ENCODE measurements at places on chromosomes 2 and 18.
A peak's percentile ranks its signal among the peaks of the same experiment; 100 is the strongest.

DNA sequence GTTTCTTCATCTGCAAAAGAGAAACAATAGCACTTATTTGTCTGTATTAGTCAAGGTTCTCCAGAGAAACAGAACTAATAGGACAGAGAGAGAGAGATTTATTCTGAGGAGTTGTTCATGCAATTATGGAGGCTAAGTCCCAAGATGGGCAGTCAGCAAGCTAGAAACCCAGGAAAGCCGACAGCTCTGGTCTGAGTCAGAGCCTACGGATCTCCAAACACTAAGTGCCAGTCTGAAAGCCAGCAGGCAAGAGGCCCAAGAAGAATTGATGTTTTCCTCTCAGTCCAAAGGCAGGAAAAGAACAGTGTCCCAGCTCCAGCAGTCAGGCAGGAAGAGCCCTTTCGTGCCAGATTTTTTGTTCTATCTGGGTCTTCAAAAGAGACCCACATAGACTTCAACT, 36.5 kb upstream of the SLC66A3 start:
- DNase-seq: no peak

DNA sequence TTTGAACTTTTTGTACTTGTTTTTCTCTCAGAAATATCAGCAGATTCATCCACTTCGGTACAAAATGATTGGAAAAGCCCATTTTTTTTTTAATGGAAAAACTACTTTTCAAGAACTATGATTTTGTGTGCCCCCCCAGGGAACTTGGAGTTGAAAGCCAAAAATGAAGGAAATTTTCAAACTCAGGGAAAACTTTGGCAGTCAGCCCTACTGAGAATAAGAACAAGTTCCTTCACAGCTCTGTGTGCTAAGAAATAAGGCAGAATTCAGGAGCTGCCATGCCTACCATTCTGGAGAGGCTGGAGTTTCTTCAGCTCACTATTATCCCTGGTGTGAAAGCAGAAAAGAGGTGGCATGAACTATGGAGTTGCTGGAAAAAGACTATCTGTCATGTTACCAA, 226.0 kb upstream of the SLC35G4 start:
- DNase-seq: no peak

- no peak for DNase-seq
Observed at GRCh38 chr2:34738691-34739090, 1139.6 kb upstream of the FAM98A start.

GRCh38 chr2:172311921-172312345, 115.5 kb upstream of the ITGA6 start:
- DNase-seq: no peak

- no peak for DNase-seq
Observed at GRCh38 chr18:79705272-79705671, 25.7 kb downstream of the CTDP1 start.

DNA sequence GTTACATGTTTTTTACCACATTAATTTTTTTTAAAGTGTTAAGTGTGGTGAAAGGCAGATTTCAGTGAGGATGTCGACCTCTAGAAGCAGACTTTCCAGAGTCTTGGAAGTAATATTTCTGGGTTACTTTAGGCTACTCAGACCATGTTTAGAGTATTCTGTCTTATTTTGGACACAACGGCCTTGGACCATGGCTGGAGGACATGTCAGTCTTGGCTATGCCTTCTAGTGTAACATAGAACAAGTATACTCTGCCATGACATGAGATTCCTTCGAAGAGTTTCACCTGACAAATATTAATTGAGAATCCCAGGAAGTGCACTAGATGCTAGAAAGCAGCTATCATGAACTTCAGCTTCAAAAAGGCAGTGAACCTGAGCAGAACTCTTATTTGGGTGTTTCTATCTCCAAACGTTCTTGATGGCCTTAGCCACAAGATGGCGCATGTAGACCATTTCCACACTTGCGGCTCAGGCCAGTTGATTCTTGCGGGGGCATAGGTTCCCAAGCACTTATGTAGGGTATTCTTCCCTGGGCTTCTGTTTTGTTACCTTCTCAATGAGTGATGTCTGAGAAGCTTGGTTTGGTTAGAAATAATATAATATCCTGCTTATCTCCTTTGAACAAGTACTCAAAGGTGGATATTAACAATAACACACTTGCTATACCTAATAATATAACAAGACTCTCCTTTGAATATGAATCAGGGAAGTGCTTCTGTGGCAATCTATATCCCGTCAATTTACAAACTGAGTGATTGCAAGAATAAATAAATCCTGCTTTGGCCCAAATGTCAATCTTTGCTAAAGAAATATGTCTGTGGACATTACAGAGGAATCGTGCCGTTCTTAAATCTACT, 62.0 kb downstream of the CACNB4 start:
- DNase-seq: peak; percentile 39

DNA sequence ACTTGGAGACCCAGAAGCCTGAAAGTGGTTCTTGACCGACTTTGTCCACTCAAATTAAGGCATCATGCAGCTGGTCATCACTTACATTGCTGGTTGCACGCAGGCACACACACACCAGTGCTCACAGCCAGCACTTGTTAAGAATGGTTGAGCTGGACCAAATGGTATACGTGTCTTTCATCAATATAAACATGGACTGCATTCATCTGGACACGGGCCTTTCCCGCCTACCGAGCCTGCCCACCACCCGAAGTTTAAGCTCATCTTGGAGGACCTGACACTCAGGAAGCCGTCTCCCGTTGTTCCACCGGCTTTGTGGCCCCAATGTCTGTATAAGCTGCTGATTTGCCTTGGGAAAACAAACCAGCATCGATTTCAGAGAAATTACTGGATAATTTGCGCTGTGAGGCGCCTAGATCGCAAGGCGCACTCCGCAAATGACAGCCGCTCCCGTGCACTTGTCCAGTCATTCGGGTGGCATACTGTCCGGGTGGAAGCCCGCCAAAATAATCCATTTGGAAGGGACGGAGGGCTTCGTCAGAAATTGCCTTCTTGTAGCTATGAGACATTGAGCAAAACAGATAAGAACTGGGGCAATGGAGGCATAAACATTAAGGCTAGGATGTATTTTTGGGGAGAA, 40.1 kb upstream of the AKAIN1 start:
- peak; percentile 3 for DNase-seq

GRCh38 chr2:223762853-223763252, 74.5 kb downstream of the AP1S3 start:
- no peak for DNase-seq

- no peak for DNase-seq
Observed at GRCh38 chr2:10777111-10777841, 35.3 kb downstream of the PDIA6 start.

DNA sequence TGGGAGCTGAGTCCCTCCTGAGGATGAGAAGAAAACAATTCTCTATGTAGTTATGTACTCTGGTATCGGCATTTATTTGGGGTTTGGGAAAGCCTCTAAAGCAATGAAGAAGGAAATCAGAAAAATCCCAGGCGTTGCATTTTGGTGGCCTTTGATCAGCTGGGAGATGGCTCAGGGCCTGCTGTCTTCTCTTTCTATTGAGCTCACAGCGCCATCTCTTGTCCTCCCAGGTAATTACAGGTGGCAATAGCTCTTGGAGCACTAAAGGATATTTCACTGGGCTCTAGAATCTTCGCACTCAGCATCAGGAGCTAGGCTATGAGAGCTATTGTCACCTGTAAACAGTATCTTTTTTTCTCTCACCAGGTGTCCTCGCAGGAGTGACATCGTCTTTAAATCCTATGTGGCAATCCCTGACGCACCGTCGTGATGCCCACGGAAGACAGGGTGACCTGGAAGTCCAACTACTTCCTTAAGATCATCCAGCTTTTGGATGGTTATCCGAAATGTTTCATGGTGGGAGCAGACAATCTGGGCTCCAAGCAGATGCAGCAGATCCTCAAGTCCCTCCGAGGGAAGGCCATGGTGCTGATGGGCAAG, 76.1 kb upstream of the PMAIP1 start:
- no peak for DNase-seq

- DNase-seq: no peak
Observed at GRCh38 chr18:11886577-11887110, 21.5 kb downstream of the MPPE1 start.

DNA sequence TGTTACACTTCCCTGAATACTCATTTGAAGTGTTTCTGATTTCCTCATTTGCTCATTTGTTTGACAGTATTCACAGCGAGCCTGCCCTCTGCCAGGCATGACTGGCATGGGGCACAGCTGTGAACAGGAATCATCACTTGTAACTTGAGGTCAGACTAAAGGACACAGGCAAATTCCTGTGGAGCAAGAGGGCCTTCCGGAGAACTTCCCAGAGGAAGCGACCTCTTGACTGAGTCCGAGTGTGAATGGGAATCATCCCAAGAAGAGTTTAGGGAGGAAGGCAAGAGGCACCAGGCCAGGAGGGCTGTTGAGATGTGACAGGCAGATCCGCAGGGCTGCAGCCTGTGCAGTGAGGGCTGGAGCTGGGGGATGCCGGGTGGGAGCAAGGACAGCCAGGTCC, 45.4 kb downstream of the LIMS1 start:
- no peak for DNase-seq

- no peak for DNase-seq
Observed at GRCh38 chr2:128664499-128664971, 345.9 kb upstream of the HS6ST1 start.

- DNase-seq: no peak
Observed at GRCh38 chr2:15688924-15689568, 97.4 kb downstream of the DDX1 start.

- no peak for DNase-seq
Observed at GRCh38 chr2:241726459-241726858, 8.0 kb upstream of the D2HGDH start.

GRCh38 chr2:112793449-112793978, 9.2 kb upstream of the IL1A start:
- DNase-seq: no peak

DNA sequence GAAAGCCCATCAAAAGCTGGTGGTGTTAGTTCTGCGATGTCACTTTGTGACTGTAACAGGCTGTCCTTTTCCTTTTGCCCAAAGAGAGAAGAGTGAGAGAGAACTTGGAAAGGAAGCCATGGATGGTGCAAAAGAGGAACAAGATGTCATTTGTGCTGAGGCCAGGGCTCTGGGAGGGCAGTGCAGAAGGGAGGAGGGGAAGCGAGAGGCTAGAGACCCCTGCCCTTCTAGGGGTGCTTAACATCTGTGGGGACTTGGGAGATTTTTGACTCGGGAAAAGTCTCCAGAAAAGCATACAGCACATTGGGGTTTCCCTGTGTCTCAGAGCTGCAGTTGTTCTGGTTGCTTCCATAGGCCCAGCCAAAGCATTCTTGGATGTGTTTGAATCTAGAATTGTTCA, 49.6 kb downstream of the ZBTB7C start:
- DNase-seq: no peak

DNA sequence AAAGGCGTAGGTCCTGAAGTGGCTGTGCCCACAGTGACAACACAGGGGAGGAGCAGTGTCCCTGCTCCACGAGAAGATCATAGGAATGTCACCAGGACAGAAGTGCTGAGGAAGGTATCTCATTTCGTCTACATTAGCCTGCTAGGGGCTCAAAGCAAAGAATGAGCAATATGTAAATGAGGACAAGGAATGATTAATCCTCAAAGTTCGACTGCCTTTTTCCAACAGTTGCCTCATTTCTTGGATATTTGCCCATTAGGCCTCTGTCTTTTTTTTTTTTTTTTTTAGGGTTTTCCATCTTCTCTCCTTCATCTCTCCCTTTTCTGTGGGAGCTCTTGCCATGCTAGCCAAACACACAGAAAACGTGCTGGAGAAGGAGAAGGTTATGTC, 105.2 kb upstream of the ARHGAP28 start:
- no peak for DNase-seq

DNA sequence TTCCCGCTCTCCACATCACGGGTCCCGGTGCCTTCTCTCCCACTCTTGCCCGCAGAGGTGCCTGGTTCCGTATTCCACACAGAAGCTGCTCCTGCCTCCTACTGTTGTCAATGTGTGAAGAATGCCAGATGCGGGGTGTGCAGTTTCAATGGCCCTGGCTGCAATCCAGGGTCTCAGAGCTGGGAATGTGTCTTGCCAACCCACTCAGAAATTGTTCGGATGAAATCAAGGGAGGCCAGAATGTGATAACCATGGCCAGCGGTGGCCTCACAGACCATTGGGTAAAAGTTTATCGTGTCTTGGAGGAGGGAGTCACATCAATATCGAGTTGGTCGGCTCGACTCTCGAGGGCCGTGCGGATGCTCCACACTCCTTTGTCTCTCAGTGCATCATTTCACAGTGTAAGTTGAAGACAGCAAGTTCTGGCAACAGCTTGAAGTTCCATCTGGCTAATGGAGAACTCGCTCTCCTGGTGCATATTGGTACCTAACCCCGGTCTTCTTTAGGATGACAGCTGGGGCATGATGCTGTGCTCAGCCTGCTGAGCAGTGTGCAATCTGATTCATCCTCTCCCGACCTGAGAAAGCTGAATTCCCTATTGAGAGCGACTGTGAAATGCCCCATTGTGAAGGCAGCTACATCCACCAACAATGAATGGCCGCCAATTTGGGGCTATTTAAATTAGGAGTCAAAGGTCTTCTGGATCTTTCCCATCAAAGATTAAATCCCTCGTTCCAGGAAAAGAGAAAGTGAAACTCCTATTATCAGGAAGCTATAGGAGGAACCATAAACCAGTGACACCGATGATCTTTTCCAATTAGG, 389.0 kb downstream of the SOX11 start:
- no peak for DNase-seq

GRCh38 chr2:181124497-181124896, 144.1 kb downstream of the UBE2E3 start:
- DNase-seq: no peak

DNA sequence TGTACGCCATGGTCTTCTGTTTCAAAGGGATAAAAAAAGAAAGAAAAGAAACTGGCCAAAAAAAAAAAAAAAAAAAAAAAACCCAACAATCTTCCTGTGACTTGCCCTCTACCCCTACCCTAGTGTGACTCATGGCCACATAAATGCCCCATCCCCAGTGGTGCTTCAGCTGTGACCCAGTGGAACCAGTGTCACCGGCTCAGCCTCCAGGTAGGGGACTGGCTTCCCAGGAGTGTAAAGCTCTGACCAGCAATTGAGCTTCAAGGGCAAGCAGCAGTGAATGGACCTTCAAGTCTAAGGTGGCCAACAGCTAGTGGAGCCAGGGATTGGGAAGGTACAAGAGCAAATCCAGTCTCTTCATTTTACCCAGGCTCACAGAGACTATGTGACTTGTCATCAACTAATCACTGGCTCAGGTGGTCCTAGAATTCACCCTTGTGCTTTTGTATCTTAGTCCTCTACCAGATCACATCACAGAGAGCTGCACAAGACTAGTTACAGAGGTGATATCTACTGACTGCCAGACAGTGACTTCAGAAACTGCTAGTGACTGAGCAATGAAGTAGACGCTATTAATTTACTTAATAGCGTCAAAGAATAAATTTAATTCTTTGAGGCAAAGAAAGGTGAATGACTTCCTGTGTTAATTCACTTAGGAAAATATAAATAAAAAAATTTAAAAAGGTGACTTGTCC, 1.3 kb upstream of the TGFBRAP1 start:
- no peak for DNase-seq

DNA sequence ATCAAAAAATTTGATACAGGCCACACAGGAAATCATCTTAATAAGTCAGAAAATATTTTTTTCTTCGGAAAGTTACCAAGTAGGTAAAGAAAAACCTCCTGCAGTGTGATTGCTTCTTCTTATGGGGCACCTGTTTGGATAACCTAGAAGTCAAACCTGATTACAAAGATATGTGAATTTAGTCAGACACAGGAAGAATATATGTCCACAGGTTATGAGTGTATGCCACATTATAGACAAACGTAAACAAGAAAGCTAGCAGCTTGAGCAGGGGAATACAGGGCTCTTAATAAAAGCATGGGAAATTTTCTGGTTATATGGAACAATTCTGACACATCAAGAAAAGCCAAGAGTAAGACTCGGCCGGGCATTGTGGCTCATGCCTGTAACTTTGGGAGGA, 35.8 kb upstream of the MTCL1 start:
- DNase-seq: no peak

Measured in GM12891 (cell line).